Stimulated activated naive CD8-positive, alpha-beta T cell treated with anti-CD3 and anti-CD28 coated beads, Interleukin-15, Interleukin-2, amounts not matched to agents 100 U/mL and 50 U/mL, for 24 hours (primary cell): ENCODE measurements at places on chromosomes 6 and 20.

- peak; percentile 5 for DNase-seq
Observed at GRCh38 chr6:62150048-62150663, 135.9 kb downstream of the KHDRBS2 start.

- DNase-seq = peak; percentile 64
Observed at GRCh38 chr20:16434062-16434664, 139.1 kb downstream of the KIF16B start.

DNA sequence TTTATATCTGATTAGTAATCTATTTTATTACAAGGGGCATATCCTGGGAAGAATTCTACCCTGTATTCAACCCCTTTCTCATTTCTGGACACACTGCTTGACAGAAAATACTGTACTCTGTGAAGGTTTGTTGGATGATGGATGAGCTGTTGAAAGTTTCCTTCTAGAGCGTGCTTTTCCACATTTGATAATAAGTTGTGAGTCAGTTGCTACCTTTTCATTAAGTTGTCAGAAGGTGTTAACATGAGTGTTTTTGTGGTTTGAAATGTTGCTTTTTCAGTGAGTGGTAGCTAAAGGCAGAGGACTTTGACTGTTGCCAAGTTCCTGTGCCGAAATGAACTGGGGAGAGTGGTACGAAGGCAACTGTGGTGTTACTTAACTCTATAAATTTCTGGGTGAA, 3.9 kb upstream of the ECI2 start:
- DNase-seq = no peak

GRCh38 chr6:113960795-113961194, 10.2 kb downstream of the HDAC2 start:
- no peak for DNase-seq

GRCh38 chr20:9550871-9551270, 36.5 kb downstream of the LAMP5 start:
- no peak for DNase-seq

- no peak for DNase-seq
Observed at GRCh38 chr6:42756722-42757121, 10.8 kb upstream of the TBCC start.

- DNase-seq = no peak
Observed at GRCh38 chr6:119575721-119576120, 226.2 kb upstream of the MAN1A1 start.

DNA sequence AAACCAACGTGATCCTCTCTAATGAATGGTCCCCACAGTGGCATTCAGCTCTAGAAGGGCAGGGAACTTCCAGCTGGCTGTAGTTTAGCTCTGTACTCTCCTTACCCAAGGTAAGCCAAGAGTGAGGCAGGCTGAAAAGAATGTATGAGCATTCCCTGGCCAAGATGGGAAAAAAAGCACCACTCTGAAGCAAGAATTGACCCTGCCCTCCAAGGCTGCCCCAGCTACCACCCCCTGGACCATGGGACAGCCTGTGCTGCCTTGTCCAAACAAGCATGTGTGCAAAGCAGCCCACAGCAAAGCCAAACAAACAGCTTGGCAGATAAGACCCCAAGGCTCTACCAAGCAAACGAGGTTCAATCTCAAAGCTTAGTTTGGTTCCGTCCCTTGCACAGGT, 73.9 kb downstream of the GFOD1 start:
- DNase-seq = no peak

GRCh38 chr6:19754686-19755085, 82.5 kb upstream of the ID4 start:
- no peak for DNase-seq
